ENCODE measurements at places on chromosomes 16 and 17.
A peak's percentile ranks its signal among the peaks of the same experiment; 100 is the strongest.

DNA sequence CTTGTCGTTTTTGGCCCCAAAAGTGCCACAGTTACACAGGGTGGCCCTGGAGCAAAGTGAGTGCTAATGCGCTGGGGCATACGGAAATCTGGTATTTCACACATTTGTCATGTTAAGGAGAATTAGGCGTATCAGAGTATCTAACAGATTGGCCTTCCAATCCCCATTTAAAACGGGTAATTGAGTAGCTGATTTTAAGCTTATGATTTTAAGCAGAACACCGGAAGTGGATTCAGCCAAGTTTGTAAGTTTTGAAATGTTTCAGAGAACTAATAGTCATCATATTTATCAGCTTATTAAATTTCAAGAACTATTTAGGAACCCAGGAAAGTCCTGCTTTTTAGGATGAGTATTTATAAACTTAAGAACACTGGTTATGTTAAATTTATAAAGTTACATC lies 19.5 kb downstream of the LRRC75A start:
- DNase-seq: no peak

- no peak for DNase-seq
Measured at GRCh38 chr17:9247401-9247938, 226.2 kb downstream of the NTN1 start.

DNA sequence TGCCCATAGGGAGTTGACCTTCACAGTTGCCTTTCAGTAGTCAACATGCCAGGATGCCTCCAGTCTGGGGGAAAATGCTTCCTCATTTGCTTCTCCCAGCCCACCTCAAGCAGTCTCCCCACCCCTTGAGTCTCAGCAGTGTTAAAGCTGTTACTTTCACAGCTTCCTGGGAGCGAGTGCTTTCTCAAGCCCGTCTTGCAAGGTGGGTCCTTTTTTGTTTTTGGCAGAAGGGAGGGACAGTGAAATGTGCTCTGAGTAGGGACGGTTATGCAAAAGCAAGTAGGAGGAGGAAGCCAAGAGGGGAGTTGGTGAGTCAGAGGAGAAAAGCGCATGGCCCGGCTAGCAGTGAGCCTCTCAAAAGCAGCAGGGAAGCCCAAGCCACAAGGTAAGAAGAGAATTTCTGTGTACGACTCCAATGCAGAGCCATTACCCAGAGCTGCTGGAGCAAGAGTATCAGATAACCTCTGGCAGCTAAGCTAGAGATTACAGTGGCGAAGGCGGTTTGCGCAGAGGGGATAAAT lies at the start of gene CHST4:
CHST4 (plus strand) TSS at position 316 of the 521 bp plus-strand sequence. CDS start 10,252 bp downstream, outside the sequence.
- DNase-seq: no peak

DNA sequence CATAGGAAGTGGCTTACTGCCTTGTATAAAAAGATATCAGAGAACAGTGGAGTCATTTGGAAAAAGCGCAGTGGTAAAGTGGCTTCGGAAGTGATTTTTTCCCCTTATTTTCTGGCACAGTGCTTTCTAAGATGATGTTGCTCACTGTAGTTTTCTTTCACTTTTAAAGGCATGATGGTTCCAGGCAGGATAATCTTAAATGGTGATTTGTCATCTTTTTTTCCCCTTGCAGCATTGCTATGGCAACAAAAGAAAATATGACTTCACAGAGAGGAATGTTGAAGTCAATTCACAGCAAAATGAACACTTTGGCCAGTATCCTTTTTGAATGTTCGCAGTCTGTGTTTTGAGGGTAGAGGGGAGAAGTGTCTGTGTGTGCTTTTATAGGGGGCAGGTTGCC lies 42.5 kb downstream of the GOSR1 start:
- no peak for DNase-seq

GRCh38 chr17:66655861-66656260 lies 179.1 kb upstream of the CACNG5 start:
- DNase-seq: no peak

DNA sequence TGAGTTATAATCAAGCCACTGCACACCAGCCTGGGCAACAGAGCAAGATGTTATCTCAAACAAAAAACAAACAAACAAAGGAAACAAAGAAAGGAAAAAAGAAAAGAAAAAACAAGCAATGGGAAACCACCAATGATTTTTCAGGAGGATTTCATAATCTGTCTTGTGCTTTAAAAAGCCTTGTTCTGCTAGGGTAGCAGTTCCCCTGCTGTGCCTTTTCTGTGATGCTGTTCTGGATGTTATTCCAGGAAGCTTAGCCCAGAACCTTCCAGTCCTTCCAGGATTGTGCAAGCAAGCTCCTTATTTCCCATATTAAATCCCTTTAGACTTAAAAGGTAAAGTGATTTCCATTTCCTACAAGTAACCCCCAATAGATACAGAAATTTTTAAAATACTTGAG lies 171.1 kb downstream of the ABCC12 start:
- DNase-seq: no peak

DNA sequence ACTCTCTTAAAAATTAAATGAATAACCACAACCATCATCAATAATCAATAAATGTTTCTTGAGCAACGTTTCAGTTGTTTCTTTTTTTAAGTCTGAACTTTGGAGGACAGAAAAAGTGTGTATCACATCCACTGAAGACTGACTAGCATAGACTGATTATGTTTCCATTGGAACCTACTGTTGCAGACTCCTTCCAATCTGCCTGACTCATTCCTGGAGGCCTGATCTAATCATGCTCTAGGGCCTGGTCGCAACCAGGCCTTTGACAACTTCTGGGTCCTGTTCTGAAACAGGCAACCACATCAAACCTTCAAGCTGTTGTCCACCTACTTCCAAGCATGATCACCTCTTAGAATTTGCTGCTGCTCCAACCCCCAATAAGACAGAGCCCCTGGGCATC lies 109.2 kb upstream of the NUDT7 start:
- no peak for DNase-seq

- DNase-seq: peak; percentile 33
Measured at GRCh38 chr17:77862890-77863813, 95.4 kb upstream of the TNRC6C start.

GRCh38 chr17:1736348-1737281 lies 6.1 kb upstream of the SERPINF2 start:
- peak; percentile 81 for DNase-seq

DNA sequence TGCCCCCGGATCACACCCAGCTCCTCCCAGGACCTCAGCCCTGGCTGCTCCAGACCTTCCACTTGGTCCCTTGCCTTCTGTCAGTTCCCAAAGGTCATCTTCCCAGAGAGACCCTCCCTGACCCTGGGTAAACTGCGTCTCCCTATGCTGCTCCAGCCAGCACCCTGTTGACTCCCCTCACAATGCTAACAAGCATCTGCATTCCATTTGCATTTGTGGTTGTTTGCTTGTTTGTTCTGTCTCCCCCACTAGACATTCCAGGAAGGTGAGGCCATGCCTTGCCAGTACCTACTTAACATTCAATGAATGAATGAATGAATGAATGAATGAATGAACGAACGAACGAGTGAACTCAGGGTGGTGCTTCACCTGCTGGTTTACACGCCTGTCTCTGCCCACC lies 171.2 kb downstream of the WSCD1 start:
- no peak for DNase-seq

GRCh38 chr17:78979780-78980623 lies at the start of gene LGALS3BP:
Gene LGALS3BP, minus strand, starts transcription at chr17:78979923. Its CDS starts 2,732 bp downstream, at chr17:78977191.
- peak; percentile 85 for DNase-seq

DNA sequence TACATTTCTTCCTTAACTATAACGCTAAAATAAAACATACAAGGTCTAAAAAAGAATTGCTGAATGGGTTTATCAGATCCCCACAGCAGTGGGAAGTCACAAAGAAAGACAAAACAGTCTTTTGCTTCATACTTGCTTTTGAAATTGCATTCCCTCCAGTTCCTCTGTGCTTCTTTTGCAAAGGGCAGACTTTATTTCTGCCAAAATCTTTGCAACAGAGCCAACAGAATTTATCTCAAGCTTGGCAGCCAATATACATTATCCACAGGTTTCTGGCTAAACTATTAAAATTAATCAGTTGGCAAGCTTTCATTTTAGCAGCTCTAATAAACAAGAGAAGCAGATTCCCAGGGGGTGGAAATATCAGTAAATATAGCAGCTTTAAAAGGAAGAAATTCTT lies 378.9 kb upstream of the CA10 start:
- DNase-seq: no peak

DNA sequence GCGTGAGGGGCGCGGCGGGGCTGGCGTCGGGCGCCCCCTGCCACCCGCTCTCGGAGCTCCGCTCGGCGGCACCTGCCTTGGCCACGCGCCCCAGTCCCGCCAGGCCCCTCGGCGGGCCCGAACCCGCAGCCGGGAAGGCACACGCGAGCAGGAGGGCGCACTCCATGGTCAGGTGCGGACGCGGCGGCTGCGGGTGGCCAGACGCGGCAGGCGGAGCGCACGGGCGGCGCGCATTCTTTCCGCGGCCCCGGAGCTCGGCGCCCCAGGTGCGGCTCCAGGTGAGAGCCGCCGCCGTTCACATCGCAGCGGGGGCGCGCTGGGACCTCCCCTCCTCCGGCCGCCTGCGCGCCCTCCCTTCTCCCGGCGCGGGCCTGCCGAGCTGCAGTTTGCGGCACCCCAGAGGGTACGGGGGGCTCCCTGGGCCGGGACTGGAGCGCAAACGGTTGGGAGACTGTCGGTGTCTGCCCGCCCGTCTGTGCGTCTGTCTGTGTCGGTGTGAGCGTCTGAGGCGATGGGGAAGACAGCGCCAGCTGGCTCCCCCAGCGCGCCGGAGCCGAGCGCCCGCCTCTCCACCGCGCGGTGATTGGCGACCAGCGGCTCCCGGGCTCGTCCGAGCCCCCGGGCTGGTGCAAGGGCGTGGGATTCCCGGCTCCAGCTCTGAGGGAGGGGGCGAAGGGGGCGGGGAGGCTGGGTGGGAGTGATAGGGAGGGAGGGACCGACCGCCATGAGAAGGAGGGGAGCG lies at the start of gene ADAMTS18:
ADAMTS18 (minus strand) TSS at position 505 of the 742 bp plus-strand sequence; CDS start at position 166, 339 bp downstream.
- no peak for DNase-seq

DNA sequence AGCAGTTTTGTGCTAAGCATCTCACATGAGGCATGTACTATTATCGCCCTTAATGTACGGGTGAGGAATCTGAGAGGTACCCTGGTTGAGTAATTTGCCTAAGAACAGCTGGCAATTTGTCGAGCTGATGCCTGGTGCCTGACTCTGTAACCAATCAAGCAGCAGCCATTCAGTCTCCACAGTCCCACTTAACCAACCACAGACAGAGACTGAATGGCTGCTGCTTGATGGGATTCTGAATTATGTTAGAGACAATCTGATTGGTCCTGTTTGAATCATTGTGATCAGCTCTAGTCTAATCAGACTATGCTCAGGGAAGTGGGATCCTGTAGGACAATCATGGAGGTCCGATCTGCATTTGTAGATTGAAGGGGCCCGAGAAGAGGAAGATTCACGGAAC lies 447.0 kb downstream of the SHISA9 start:
- DNase-seq: no peak

DNA sequence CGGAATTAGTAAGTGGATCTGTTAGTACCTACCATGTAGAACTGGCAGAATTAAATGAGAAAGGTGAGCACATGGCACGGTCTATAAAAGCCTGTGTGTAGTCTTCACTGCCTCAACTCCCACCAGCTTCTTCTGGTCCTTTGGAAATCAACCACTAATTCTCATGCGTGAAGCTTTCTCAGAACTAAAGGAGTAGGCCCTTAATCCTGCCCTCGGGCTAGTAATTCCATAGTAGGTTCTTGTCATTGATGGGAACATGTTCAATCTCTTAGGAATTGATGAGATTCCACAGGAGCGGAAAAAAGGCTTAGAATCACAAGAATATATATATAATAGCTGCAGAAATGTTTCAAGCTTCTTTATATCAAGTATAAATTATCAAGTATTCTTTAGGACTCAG lies 21.7 kb downstream of the CDR2 start:
- no peak for DNase-seq

DNA sequence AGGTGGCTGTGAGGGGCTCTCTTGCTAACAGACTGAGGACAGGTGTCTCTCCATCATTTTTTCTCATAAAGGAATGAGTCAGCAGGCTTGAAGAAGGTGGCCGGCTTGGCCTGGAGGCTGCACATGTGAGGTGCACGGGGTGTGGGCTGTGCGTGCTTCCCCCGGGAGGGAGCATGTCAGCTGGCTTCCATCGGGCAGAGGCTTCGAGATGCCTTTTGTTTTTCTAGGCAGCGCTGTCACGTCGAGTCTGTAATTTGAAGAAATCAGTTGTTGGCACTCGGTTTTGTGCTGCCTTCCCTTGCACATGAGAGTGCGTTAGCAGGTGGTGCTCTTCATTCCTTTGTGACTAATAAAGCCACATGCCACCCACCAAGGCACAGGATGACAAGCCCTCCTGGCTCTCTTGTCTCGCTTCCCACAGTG lies 89.7 kb downstream of the NPIPB11 start:
- no peak for DNase-seq

GRCh38 chr16:10896165-10896564 lies 19.2 kb downstream of the CIITA start:
- DNase-seq: no peak

- DNase-seq: no peak
Measured at GRCh38 chr17:17816240-17816814, 20.5 kb downstream of the SREBF1 start.

DNA sequence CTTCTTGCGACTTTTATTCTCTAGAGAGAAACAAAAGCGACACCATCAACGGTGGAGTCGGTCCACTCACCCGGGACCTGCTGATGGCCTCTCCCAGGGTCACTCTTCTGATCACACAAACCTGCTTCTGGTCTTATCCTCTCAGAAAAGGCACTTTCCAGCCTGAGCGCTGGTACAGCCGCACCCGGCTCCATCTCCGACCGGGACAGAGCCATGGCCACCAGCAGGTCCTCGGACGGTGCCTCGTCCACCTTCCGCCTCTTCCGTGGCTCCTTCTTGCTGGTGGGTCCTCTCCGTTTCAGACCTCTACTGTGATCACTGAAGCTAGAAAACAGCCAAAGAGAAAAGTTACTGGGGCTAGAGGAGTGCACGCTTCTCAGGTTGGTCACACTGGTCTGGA lies 13.7 kb downstream of the SLX4 start:
- DNase-seq: no peak

DNA sequence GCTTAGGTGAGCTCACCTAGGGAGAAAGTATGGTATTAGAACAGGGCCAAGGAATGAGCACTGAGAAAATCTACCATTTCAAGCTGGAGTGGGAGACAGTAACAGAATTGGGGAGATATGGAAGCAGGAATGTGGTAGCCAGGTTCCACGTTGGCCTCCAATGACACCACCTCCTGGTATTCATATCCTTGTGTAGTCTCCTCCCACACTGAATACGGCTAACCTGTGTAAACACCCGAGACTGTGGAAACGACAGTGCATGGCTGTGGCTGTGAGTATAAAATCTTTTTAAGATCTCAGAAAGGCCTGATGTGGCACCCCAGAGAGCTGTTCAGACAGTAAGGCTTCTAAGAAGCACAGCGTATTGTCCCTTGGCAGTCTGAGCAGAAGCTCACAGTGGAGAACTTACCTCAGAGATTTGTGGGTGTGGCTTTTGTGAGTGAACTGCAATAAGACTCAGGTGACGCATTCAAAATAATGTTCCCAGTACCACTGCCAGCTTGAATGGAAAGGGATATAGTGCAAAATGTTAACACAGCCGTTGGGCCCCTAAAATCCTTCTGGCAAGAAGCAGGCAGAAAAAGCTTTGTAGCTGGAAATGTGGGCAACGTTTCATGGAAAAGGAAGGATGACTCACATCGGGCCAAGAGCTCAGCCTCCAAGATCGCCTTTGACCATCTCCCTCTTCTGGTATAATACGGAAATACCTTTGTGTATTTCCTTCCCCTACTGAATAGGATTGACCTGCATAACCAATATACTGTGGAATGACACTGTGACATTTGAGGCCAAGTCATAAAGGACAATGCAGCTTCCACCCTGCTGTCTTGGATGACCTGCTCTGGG lies 14.4 kb downstream of the SDR42E1 start:
- no peak for DNase-seq

GRCh38 chr16:87956098-87956364 lies 4.8 kb downstream of the BANP start:
- DNase-seq: no peak

GRCh38 chr17:56676810-56677209 lies 83.3 kb downstream of the NOG start:
- DNase-seq: no peak

All from left ventricle myocardium superior (tissue), 1 donor.